ENCODE measurements at places on chromosomes 7 and 10.

GRCh38 chr7:66076462-66077329 lies 1.1 kb downstream of the ASL start:
- no peak for DNase-seq

- no peak for DNase-seq
Observed at GRCh38 chr10:88249450-88249849, 333.7 kb downstream of the RNLS start.

DNA sequence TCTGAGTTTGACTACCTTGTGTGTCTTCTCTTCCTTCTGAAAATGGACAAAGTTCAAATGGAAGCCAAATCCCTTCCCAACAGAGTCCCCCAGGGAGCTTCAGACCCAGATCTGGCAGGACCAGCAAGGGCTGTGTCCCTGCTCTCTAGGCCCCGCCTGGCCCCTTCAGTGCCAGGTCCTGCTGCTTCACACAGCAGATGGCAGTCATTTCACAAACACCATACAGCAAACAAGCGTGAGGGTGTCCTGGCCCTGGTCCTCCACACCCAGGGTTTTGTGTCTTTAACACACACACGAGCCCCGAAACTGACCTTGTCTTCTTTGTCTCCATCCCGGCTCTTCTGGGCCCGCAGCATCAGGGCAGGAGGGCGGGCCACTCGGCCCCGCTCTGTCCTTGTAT lies 145.0 kb downstream of the TCERG1L start:
- DNase-seq = no peak

- DNase-seq = no peak
Observed at GRCh38 chr7:152076324-152076821, 50.9 kb downstream of the GALNT11 start.

GRCh38 chr10:111123883-111124282 lies 47.1 kb downstream of the ADRA2A start:
- DNase-seq = no peak

GRCh38 chr7:155205368-155206317 lies 92.0 kb upstream of the INSIG1 start:
- no peak for DNase-seq

- DNase-seq = no peak
Observed at GRCh38 chr7:117587931-117588330, 108.1 kb downstream of the CFTR start.

GRCh38 chr10:3774018-3774813 lies 10.8 kb downstream of the KLF6 start:
- DNase-seq = no peak

- no peak for DNase-seq
Observed at GRCh38 chr10:29023678-29024077, 265.2 kb upstream of the LYZL1 start.

DNA sequence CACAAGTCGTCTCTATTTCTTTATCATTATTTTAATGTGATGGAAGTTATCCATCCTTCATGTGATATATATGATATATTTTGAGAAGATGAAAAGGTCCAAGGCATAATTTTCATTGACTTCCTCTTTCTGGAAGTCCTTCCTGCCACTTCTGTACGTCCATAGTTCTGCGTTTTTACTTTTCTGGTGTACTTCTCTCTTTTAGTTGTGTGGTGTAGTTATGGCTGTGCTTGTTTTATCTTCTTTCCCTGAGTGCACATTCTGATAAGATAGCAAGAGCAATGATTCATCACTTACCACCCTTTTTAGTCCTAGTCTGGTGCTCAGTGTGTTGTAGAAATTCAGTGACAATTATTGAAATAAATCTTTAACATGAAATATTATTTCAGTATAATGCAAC lies 231.3 kb upstream of the FERD3L start:
- no peak for DNase-seq
